ENCODE measurements at places on chromosomes 3 and 15.

GRCh38 chr3:35857004-35857403 lies 217.7 kb downstream of the ARPP21 start:
- no peak for DNase-seq

- DNase-seq: no peak
Observed at GRCh38 chr15:61205346-61205921, 23.7 kb downstream of the RORA start.

GRCh38 chr3:148500881-148501280 lies 196.8 kb upstream of the AGTR1 start:
- DNase-seq: no peak

GRCh38 chr15:74259821-74260607 lies 23.9 kb downstream of the CCDC33 start:
- DNase-seq: no peak

DNA sequence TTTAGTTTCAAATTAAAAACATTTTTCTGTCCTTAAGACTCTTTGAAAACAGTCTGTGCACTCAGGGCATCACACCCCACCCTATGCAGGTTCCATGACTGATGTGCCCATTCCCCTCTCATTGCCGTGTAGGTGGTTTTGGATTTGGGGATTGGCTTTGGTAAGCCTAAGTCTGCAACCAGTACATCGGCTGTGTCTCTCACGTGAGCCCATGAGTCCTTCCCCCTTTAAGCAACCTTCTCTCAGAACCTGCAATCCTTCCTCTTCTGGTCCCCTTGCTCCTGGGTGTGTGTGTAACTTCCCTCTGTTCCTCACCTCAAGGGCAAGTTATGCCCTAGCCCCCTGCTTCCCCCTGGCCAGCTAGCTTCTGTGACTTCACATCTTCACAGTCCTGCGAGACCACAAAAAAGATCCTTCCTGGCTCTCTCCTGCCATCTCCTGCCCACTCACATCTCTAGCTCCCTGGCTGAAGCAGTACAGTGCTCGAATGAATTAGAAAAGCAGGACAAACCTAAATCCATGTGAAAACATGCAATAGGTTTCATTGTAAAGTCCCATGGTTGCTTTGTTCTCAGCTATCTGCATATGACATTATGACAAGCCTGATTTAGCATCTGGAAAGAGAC lies 126.7 kb downstream of the UACA start:
- no peak for DNase-seq

- DNase-seq: no peak
Observed at GRCh38 chr3:184395320-184395660, 15.4 kb downstream of the CHRD start.

GRCh38 chr15:101256757-101257156 lies 4.9 kb upstream of the CHSY1 start:
- DNase-seq: no peak

GRCh38 chr15:52257734-52258062 lies 37.9 kb downstream of the MYO5C start:
- DNase-seq: no peak

DNA sequence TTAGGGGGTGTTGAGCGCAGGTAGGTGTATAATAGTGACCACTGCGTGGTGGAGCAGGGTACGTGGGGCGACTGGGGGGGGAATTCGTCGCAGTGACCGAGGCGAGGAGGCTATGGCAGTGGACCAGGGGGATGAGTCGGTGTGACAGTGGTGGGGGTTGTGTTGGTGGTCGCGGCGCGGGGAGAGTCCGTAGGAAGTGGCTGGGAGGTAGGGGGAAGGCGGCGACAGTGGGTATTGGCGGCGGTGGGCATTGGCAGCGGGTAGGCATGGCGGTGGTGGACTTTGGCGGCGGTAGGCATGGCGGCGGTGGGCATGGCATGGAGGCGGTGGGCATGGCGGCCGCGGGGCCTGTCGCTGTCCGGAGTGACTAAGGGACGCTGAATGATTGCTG lies 739 bp downstream of the SNRPN start:
- DNase-seq: no peak

DNA sequence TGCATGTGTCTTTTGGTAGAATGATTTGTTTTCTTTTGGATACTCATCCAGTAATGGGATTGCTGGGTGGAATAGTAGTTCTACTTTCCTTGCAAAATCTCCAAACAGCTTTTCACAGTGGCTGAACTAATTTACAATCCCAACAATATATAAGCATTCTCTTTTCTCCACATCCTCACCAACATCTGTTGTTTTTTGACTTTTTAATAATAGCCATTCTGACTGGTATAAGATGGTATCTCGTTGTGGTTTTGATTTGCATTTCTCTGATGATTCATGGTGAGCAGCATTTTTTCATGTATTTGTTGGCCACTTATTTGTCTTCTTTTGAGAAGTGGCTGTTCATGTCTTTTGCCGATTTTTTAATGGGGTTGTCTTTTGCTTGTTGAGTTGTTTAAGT lies 55.8 kb downstream of the ST8SIA2 start:
- peak; percentile 78 for DNase-seq

GRCh38 chr15:61309031-61309511 lies 80.0 kb upstream of the RORA start:
- no peak for DNase-seq

GRCh38 chr3:171099911-171100310 lies 73.4 kb upstream of the SLC2A2 start:
- DNase-seq: no peak

GRCh38 chr15:58222679-58223078 lies 84.5 kb downstream of the AQP9 start:
- DNase-seq: peak; percentile 34

GRCh38 chr3:148948913-148949657 lies 42.3 kb upstream of the GYG1 start:
- no peak for DNase-seq

- no peak for DNase-seq
Observed at GRCh38 chr3:146130881-146131371, 30.1 kb downstream of the PLOD2 start.

- DNase-seq: no peak
Observed at GRCh38 chr3:142646020-142646785, 50.0 kb downstream of the PLS1 start.

DNA sequence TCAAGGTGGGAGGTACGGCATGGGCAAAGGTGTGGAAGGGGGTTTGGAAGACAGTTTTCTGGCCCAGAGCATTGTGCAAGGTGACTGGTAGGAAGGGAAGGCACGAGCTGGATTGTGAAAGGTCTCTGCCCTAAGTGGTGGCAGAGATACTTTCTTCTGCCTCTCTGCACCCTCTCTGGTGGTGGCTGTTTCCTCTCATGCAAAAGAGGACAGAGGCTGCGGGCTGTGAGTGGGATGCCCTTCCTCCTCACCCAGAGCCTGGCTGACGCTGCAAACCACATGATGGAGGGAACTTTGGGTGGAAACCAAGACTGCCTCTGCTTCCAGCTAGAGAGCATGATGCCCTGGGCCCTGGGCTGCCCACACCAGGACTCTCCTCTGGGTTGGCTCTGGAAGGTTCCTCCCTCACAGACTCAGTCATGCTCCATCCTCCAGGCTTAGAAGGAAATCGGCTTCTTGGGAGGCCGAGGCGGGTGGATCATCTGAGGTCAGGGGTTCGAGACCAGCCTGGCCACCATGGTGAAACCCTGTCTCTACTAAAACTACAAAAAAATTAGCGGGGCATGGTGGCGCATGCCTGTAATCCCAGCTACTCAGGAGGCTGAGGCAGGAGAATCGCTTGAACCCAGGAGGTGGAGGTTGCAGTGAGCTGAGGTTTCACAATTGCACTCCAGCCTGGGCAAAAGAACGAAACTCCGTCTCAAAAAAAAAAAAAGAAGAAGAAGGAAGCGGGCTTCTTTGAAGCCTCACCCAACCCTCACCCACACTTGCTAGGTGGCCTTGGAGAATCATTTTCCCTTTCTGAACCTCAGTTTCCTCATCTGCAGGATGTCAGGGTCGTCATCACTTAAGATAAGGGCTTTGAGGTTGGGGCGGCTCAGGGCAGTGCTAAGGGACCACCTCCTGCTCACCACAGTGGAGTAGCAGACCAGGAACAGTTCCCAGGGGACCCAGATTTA lies 8.3 kb downstream of the PSTPIP1 start:
- DNase-seq: no peak

- DNase-seq: no peak
Observed at GRCh38 chr3:128367221-128367620, 99.5 kb downstream of the DNAJB8 start.

DNA sequence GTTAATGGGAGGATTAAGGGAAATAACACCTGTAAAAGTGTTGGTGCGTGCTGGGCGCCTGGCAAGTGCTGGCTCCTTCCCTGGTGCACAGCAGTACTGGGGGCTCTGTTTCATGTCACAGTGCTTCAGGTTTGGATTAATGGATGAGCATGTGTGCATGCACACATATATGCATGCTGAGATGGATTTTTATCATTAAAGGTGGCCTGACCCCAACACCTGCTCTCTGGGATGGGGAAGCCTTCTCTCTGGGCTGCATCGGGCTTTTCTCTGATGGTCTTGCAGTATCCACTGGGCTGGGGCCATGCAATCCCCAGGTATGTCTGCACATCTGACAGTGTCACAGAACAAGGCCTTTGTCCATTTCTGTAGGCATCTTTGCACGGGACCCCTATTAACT lies 127.5 kb upstream of the PLXNA1 start:
- DNase-seq: no peak

- no peak for DNase-seq
Observed at GRCh38 chr15:67479781-67480505, 41.0 kb upstream of the C15orf61 start.

DNA sequence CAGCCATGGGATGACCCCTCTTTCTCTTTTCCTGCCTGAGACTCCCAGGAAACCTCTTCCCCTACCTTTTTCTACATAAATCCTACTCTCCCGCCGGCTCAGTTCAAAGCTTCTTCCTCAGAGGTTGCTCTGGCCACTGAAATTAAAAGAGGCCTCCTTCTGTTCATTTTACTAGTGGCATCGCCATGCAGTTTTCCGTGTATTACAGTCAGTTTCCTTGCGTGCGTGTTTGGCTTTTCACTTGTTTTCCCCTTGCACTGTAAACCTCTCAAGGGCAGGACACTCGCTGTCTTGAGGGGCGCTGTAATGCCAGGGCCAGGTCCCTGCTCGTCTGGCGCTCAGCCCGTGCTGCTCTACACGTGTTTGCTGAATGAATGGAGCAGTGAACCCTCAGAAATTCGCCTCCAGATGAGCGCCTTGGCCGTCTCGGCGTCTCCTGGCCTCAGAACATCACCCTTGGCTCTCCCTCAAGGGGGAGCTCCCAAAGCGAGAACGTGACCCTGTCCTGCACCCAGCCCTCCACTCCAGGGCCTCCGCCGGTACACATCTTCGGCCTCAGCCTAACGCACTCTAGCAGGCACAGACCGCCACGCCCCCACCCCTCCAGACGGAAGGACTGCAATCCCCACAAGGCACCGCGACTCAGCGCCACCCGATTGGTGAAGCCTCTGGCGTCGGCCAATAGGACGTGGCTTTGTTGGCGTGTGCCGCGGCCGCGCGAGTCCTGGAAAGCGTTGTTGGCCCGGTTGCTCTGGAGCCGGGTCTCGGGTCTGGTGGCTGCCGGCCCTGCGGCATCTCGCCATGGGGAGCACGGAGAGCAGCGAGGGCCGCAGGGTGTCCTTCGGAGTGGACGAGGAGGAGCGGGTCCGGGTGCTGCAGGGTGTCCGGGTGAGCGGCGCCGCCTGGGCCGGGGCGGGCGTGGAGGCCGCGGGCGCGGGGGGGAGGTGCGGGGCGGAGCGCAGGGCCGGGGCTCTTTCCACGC lies at the start of gene CHCHD6:
Gene CHCHD6 (plus strand): TSS at position 729 of the 982 bp plus-strand sequence. CDS start 73 bp downstream, at position 802.
- peak; percentile 94 for DNase-seq

- no peak for DNase-seq
Observed at GRCh38 chr15:70142072-70142321, 44.3 kb upstream of the TLE3 start.

DNA sequence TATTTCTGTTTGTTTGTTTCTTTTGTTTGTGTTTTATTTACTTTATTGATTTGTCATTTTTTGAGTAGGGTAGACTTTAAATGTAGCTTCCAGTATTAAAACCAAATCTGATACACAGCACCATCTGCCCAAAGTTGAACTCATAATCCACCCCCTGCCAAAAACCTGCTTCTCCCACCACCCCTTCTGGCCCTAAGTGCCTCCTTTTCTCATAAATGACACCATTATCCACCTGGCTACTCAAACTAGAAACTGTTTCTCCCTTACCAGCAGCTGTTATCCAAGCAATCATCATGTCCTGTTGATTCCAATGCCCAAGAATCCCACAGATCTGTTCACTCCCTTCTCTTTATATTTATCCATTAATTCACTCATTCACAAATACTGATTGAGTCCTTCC lies 21.8 kb upstream of the PTX3 start:
- DNase-seq: no peak

GRCh38 chr15:62740141-62741004 lies 302.2 kb upstream of the TPM1 start:
- peak; percentile 38 for DNase-seq

GRCh38 chr3:12753275-12754028 lies 5.6 kb downstream of the TMEM40 start:
- DNase-seq: no peak

DNA sequence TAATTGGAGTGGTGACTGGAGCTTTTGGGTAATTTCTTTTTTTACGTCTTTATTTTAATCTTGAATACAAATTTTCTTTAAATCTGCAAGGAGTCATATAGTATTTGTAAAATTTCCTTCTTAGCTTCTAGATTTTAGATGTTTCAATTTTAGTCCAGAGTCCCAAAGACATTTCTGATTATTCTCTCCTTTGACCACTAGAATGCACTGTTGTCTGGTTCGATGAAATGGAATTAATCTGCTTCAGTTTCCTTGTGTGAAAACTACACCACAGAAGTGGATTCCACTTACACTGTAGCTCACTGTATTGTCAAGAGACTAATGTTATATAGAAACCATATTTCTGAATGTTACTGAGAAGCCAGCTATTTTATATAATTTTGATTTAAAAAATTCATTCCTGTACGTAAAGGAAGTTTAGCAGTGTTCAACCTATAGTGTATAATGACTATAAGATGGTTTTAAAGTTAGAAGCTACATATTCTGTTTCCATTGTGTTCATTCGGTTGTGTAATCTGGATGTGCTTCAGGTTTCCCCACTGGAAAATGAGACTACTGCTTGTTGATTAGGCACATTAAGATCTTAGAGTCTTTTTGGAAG lies 6.1 kb downstream of the GRAMD1C start:
- DNase-seq: peak; percentile 39

GRCh38 chr15:75732809-75733451 lies 20.3 kb upstream of the CSPG4 start:
- peak; percentile 65 for DNase-seq

GRCh38 chr3:153029350-153029749 lies 132.7 kb upstream of the RAP2B start:
- peak; percentile 22 for DNase-seq

GRCh38 chr3:108590460-108590859 lies 938 bp downstream of the DZIP3 start:
- no peak for DNase-seq

- peak; percentile 53 for DNase-seq
Observed at GRCh38 chr3:146640955-146641867, 36.1 kb upstream of the PLSCR5 start.

DNA sequence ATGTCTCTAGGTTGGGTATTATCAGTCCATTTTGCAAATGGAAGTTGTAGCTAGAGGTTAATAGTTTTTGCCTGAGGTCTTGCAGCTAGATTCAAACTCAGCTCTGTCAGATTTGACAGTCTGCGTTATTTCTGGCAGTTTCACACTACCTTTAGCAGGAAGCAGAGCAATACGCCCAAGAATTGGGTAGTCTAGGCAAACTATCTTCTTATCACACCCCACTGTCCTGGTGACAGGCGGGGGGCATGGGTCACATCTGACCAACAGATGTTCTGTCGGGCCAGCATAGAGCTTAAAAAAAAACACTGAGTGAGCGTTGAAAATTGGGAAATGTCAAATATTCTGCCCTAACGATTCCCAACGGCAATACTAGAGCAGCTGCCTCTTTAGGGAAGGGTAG lies 5.7 kb downstream of the GPR160 start:
- no peak for DNase-seq

Data from HFFc6 (cell line).